ENCODE measurements at places on chromosomes 6 and 20.

DNA sequence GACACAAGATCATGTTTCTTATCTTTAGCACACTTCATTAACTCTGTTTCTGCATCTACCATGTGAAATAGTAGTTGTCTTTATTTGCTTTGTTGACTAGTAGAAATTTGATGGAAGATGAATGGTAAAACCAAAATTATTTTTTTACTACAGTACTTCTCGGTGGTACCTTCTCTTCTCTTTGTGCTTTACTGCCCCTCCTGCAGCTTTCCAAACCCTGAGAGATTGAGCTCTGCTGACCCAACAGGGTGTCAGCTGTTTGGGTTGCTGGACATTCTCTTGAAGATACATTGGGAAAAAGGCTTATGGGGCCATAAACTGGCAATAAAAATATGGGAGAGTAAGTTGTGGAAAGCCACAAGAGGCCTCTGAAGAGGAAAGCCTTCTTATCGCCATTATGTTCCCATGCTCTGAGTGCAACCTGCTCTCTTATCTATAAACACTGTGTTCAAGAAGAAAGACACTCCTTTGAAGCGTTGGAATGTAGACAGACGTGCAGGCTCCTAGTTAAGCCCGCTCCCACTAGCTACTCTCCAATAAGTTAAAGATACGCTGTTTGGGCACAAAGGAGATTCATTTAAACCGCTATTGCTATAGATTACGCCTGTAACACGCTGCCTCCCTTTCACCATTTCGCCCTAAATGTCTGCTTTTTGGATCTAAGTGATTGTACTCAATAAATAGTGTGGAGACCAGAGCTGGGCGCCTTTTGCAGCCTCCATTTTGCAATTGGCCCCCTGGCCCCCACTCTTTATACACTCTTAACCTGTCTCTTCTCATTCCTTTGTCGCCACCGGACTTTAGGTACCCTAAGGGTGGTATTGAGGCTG, 60.1 kb upstream of the PRSS16 start:
- DNase-seq = no peak

DNA sequence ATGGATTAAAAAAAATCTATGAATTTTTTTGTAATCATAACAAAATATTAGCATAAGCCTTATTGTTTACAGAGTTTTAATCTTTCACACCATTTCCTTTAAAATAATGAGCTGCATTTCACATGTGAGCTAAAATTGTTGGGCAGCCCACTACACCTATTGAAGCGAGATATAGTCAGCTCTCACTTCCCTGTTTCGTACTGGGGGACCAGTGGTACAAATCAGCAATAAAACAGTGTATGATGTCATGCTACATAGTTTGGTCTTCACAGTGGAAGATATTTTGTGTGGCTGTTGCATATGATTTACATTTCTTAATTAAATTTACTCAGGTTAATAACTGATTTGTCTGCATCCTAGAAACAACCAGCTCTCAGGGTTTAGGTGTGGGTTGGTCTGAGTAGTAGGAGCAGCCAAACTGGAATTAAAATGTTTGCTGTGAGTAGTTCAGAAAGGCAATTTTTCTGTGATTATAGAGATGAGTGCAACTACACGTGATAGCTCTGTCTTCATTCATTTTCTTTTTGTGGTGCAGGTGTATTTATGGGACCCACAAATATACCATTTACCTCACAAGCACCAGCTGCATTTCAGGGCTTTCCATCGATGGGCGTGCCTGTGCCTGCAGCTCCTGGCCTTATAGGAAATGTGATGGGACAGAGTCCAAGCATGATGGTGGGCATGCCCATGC, 99.3 kb downstream of the B3GAT2 start:
- DNase-seq = no peak

- DNase-seq = no peak
Measured at GRCh38 chr20:49278818-49279676, 1.2 kb upstream of the ZNFX1 start.

DNA sequence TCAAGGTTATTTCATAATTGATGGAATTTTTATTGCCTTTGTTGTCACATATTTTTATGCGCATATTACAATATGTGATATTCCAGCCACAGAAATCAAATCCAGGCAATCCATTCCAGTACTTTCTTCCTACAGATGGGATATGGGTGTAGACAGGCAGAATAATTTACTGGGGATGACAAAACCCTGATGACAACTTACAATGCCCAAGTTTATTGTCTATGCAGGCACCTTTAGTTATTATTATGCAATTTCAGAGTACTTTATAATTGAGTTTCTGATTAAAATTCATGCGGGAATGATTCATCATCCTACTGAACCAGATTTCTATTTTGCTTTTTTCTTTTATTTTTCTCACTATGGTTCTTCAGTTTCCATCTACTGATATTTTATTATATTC, 358.7 kb downstream of the LMBRD1 start:
- DNase-seq = no peak

- DNase-seq = no peak
Measured at GRCh38 chr6:139287868-139288267, 3.9 kb downstream of the TXLNB start.

- DNase-seq = no peak
Measured at GRCh38 chr6:144319211-144319610, 34.1 kb downstream of the UTRN start.

DNA sequence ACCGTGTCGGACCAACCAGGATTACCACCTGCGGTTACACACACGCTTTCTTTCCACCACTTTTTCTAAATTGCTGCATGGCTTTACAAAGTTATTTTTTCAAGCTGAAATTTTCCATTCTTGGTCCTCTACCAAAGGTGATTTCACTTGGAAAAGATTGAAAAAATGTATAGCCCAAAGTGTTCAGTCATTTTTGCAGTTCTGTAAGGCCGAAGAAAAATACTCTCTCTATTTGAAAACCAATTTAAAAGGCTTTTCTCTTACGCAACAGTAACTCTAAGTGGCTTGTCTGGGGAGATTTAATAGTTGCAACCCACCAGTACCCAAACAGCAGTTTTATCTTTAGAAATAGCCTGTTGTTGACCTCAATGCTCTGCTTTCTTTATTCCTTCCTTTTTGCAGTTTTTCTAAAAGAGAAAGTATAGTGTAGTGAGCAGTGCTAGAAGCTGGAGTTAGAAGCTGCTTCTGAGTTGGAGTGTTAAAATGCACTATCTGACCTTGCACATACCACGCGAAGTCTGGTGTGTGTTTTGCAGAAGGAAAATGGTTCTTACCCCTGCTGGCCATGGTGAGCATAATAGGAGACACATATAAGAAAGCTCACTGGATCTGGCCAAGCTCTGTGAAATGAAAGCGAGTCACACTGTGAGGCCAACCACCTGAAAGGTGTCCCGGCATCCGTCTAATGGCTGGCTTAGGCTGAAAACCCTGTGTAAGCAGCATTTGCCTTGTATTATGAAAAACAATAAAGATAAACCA, 271.6 kb upstream of the PRND start:
- DNase-seq = peak; percentile 24

GRCh38 chr6:38378801-38379200, 260.9 kb downstream of the BTBD9 start:
- DNase-seq = no peak

Data from renal pelvis (tissue), 12 donors.